ENCODE measurements at places on chromosomes 5 and 9.

DNA sequence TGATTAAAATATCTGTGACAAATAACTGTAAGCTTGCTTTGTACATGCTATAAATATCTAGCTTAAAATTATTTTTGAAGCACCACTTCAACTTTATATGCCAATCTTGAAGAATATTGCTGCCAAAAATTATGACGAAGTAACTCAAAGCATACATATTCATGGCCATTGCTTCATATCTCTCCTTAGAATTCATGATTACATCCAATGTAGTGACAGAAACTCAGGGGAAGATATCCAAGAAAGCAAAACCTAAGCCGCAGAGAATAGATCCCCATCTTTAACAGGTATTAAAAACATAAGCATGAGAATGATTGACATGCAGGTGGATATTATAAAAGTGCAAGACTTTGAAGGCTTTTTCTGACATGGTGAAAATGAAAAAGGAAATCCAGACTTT is 100.8 kb upstream of the PLPPR1 start:
- DNase-seq: no peak
- H3K4me3 ChIP-seq: no peak overlapping the region
- H3K27ac ChIP-seq: no peak overlapping the region

- no peak overlapping the region for H3K27ac ChIP-seq
- H3K4me1 ChIP-seq: no peaks in the 10 kb centered on the region
- H3K36me3 ChIP-seq: no peaks in the 10 kb centered on the region
- no peak overlapping the region for H3K4me3 ChIP-seq
- no peak for DNase-seq
These were observed 83.0 kb downstream of the MARCHF3 start for GRCh38 chr5:126947146-126948010.

GRCh38 chr5:92380069-92380770 is 997.1 kb upstream of the ARRDC3 start:
- no peaks in the 10 kb centered on the region for H3K4me1 ChIP-seq
- DNase-seq: no peak
- H3K4me3 ChIP-seq: no peak overlapping the region

DNA sequence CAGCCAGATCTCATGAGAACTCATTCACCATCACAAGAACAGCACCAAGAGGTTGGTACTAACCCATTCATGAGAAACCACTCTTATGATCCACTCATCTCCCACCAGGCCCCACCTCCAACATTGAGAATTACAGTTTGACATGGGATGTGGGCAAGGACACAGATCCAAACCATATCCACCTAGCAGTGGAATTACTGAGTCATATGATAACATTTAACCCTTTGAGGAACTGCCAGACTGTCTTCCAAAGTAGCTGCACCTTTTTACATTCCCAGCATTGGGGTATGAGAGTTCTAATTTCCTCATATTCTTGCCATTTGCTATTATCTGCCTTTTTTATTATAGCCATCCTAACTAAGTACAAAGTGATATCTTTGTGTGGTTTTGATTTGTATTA is 51.9 kb downstream of the CTNNA1 start:
- no peak overlapping the region for H3K27ac ChIP-seq
- peaks cover under 1% of the 10 kb centered on the region for H3K36me3 ChIP-seq
- no peak for DNase-seq
- no peak overlapping the region for H3K4me3 ChIP-seq

DNA sequence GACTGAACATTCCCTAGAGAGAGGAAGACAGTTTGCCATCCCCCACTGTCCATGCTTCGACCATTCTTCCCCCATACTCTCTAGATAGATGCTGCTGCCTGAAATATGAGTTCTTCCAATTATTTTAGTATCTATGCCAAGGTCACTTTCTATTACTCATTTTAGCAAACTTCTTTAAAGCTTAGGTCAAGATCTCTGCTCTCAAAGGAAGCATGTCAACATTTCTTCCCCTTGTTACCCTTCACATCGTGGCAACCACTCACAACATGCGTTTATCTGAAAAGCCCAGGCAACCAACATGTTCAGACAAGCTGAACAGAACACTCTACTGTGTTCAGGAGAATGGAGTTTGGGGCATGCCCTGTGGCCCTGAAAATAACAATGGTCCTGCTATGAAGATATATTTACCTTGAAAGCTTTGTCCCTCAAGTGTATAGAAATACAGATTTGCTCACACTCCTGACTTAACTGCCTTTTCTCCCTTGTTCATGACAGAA is 138.4 kb upstream of the KIF2A start:
- no peak overlapping the region for H3K27ac ChIP-seq
- H3K36me3 ChIP-seq: no peaks in the 10 kb centered on the region
- no peaks in the 10 kb centered on the region for H3K4me1 ChIP-seq
- no peak overlapping the region for H3K4me3 ChIP-seq

DNA sequence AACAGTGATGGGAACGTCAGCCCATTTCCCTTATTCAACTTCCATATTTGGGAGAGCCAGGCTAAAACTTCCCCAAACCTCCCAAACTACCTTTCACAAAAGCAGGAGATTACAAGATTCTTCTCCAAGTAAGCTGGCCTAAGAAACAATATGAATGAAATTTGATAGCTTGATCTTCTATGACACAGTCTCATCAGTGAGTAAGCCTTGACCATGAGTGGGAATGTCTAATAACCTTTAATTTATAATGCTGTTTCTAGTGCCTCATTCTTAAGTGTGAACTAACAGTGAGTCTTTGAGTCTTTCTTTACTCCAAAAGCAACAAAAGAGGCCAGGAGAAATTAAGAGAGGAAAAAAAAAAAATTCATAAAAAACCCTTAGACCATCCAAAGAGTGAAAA is 1379.9 kb downstream of the EFNA5 start:
- H3K4me1 ChIP-seq: no peaks in the 10 kb centered on the region
- no peak for DNase-seq
- no peak overlapping the region for H3K4me3 ChIP-seq
- no peaks in the 10 kb centered on the region for H3K36me3 ChIP-seq

DNA sequence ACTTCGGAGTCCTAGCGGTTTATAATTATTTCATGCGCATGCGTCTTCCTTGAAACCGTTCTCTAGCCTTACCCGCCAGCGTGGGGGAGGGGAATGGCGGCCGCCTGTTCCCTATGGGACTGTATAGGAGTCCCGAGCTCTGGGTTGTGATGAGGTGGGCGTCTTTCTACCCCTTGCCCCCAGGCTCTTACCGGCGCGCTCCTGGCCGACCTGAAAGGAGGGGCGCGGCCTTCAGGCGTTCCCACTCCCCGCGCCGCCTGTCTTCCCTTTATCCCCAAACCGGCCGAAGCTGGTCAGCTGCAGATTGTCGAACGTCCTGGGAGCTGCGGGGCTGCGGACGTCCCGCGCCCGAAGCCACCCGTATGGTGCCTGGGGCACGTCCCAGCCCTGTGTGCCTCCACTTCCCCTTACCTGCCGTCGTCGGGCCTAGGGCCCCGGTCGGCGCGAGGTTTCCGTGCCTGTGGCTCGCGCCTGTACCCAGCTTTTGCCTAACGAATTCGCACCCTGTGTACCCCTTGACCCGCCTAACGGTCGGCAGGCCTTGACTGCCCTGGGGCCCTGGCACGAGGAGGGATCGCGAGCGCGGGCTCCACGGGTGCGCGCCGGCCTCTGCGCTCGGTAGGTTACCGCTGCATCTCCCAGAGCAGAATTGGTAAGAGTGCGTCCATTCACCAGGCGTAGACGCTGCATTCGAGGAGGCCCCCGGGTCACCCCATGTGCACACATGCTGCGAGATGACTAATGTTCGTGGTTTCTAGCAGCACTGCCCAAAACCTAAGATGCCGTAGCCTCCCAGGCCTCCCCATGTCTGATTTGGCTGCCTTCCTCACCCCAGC is 653 bp upstream of the HNRNPH1 start:
- peaks cover 35% of the 10 kb centered on the region for H3K4me1 ChIP-seq
- H3K4me3 ChIP-seq: peak overlapping the region; percentile 100
- H3K27me3 ChIP-seq: no peaks in the 10 kb centered on the region
- peak overlapping the region; percentile 100 for H3K27ac ChIP-seq
- peaks cover 34% of the 10 kb centered on the region for H3K36me3 ChIP-seq
- DNase-seq: no peak

- no peak overlapping the region for H3K27ac ChIP-seq
- DNase-seq: no peak
- no peaks in the 10 kb centered on the region for H3K4me1 ChIP-seq
- no peaks in the 10 kb centered on the region for H3K27me3 ChIP-seq
- no peak overlapping the region for H3K4me3 ChIP-seq
- no peaks in the 10 kb centered on the region for H3K36me3 ChIP-seq
These were observed 135.4 kb upstream of the PRSS3 start for GRCh38 chr9:33659921-33660320.

GRCh38 chr9:100911273-100911672 is 117.3 kb upstream of the PLPPR1 start:
- H3K4me1 ChIP-seq: no peaks in the 10 kb centered on the region
- no peaks in the 10 kb centered on the region for H3K27me3 ChIP-seq

DNA sequence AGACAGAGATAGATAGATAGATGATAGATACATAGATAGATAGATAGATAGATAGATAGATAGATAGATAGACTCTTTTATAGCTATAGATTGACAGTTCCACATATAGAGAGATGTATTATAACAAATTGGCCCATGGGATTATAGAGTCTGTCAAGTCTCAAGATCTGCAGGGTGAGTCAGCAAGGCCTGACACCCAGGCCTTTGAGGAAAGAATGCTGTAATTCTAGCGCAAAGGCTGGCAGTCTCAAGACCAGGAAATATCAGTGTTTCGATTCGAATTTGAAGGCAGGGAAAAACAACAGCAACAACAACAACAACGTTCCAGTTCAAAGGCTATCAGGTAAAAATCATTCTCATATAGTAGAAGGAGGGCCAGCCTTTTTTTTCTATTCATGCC is 339.2 kb upstream of the CDH9 start:
- DNase-seq: no peak
- no peak overlapping the region for H3K4me3 ChIP-seq
- H3K36me3 ChIP-seq: no peaks in the 10 kb centered on the region
- H3K27me3 ChIP-seq: no peaks in the 10 kb centered on the region
- H3K4me1 ChIP-seq: no peaks in the 10 kb centered on the region
- no peak overlapping the region for H3K27ac ChIP-seq

GRCh38 chr5:37799865-37800421 is 39.9 kb downstream of the GDNF start:
- no peaks in the 10 kb centered on the region for H3K4me1 ChIP-seq
- H3K36me3 ChIP-seq: no peaks in the 10 kb centered on the region
- no peak for DNase-seq
- no peaks in the 10 kb centered on the region for H3K27me3 ChIP-seq
- no peak overlapping the region for H3K27ac ChIP-seq

- no peaks in the 10 kb centered on the region for H3K27me3 ChIP-seq
- H3K36me3 ChIP-seq: no peaks in the 10 kb centered on the region
- no peak overlapping the region for H3K27ac ChIP-seq
- no peak for DNase-seq
These were observed 180.4 kb downstream of the MLLT3 start for GRCh38 chr9:20441711-20442423.

GRCh38 chr5:107958432-107958831 is 287.7 kb upstream of the EFNA5 start:
- no peak overlapping the region for H3K27ac ChIP-seq
- no peaks in the 10 kb centered on the region for H3K27me3 ChIP-seq
- H3K36me3 ChIP-seq: no peaks in the 10 kb centered on the region
- no peak for DNase-seq
- no peak overlapping the region for H3K4me3 ChIP-seq
- H3K4me1 ChIP-seq: no peaks in the 10 kb centered on the region

- no peak overlapping the region for H3K27ac ChIP-seq
- H3K4me3 ChIP-seq: no peak overlapping the region
- DNase-seq: no peak
- no peaks in the 10 kb centered on the region for H3K27me3 ChIP-seq
- H3K36me3 ChIP-seq: no peaks in the 10 kb centered on the region
These were observed 295.4 kb downstream of the CSNK1G3 start for GRCh38 chr5:123807177-123807945.

GRCh38 chr5:107661038-107661649 is 9.6 kb downstream of the EFNA5 start:
- no peaks in the 10 kb centered on the region for H3K27me3 ChIP-seq
- DNase-seq: no peak
- no peak overlapping the region for H3K27ac ChIP-seq
- no peaks in the 10 kb centered on the region for H3K36me3 ChIP-seq
- no peaks in the 10 kb centered on the region for H3K4me1 ChIP-seq
- no peak overlapping the region for H3K4me3 ChIP-seq

GRCh38 chr5:10160241-10160640 is 89.4 kb downstream of the ATPSCKMT start:
- H3K27me3 ChIP-seq: no peaks in the 10 kb centered on the region
- H3K4me1 ChIP-seq: no peaks in the 10 kb centered on the region
- DNase-seq: no peak
- H3K27ac ChIP-seq: no peak overlapping the region
- H3K4me3 ChIP-seq: no peak overlapping the region

- no peaks in the 10 kb centered on the region for H3K27me3 ChIP-seq
- no peak for DNase-seq
- H3K4me3 ChIP-seq: no peak overlapping the region
- no peaks in the 10 kb centered on the region for H3K36me3 ChIP-seq
- H3K4me1 ChIP-seq: no peaks in the 10 kb centered on the region
These were observed 130.6 kb upstream of the EPB41L4A start for GRCh38 chr5:112549605-112550166.

GRCh38 chr9:93093877-93094657 is 1.9 kb upstream of the CARD19 start:
- H3K27ac ChIP-seq: peak overlapping the region; percentile 95
- no peaks in the 10 kb centered on the region for H3K36me3 ChIP-seq
- peak; percentile 55 for DNase-seq
- no peak overlapping the region for H3K4me3 ChIP-seq
